Ureter (tissue), 1 donor: ENCODE measurements at places on chromosomes 4 and X. TPM values are rescaled to one million over a fixed set of nuclear protein-coding genes. Genes with fewer than 3 reads are reported as not detected.
A peak's percentile ranks its signal among the peaks of the same experiment; 100 is the strongest.

The ADH1C gene
- 43.5 TPM for total RNA-seq

DNA sequence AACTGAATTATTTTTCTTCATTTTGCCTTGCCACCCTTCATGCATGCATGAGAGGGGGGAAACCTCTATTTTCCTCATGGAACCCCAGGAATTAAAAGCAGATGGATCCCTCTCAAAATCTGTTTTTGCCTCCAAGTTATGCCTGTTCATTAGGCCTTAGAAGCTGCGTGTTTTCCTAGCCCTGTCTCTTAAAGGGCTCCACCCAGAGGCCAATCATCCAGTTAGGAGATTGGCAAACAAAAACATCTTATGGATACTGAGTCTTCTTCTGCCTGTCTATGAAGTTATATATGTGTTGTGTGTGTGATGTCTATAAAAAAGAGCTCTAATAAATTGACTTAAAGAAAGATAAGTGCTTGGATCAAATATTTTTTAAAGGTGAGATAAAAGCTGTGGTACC, 142.9 kb downstream of the ANAPC10 start:
- no peak for DNase-seq

DNA sequence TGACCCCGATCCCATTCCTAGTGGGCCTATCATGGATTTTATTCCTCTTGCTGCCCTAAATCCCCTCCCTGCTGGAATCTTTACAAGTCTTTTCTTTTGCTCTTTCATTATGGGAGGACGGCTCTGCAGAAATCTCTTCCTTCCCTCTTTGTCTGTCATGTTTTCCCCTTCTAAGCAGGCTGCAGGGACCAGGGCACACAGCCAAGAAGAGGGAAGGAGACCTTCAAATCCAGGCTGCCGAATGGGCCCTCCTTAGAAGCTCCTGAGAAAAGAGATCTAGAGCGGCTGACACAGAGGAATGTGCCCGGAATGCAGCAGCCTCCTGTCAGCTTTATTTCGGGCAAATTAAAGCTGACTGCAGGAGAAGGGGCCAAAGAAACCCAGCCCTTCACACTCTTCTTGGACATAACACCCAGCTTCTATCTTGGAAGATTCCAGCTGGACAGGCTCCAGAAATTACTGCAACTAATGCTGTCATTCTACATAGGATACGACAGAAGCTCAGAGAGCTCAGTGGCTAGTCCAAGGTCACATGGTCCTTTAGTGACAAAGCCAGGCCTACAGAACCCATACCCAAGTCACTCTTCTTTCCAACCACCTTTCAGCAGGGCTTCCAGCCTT, 187.8 kb upstream of the NHS start:
- DNase-seq, result no peak

DNA sequence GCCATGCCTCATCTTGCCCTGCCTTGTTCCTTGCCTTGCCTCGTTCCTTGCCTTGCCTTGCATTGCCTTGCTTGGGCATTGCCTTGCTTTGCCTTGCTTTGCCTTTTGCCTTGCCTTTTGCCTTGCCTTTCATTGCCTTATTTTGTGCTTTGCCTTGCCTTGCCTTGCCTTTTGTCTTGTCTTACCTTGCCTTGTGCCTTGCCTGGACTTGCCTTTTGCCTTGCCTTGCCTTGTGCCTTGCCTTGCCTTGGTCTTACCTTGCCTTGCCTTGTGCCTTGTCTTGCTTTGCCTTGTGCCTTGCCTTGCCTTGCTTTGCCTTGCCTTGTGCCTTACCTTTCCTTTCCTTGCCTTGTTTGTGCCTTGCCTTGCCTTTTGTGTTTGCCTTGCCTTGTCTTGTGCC, 88.2 kb downstream of the TAB3 start:
- DNase-seq, result no peak

DNA sequence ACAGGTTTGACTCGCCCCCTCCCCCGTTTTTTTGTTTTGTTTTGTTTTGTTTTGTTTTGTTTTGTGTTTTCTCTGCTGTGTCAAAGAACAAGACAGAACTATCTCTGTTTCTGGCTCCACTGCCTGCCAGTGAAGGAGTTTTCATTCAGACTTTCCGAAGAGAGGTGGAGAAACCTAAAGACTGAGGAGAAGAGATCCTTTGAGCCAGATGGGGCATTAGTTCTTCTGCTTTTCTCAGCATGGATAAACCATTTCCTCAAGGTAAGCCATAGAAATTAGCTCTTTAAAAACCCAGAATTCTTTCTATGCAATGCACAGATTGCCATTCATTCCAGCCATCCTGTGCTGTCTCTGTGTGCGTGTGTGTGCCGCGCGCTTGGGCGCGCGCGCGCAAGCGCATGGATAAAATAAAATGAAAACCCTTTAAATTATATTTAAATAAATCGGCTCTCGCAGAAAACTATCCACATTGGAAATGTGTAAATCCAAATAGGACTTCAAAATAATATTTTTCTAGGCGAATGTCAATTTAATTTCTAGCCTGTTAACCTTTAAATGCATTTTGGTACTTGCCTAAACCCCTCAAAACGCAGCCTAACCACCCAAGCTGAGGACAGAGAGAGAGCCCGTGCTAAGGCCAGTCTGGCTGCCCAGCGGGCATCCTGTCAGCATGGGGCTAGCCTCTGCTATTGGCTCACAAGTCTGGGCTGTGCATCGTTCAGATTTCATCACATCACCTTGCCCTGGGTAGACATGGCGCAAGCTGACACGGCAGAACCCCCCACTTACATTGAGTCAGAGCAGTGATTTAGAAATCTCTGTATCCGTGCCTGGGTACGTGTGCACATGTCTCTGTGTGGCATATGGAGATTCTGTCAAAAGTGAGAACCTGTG, 113.0 kb upstream of the VAMP7 start:
- no peak for DNase-seq

GRCh38 chr4:39713691-39714090, 15.8 kb downstream of the UBE2K start:
- DNase-seq, result no peak

- DNase-seq, result no peak
Observed at GRCh38 chr4:99149426-99150019, 5.4 kb upstream of the ADH4 start.

- no peak for DNase-seq
Observed at GRCh38 chr4:95087657-95088455, 330.1 kb downstream of the BMPR1B start.

- no peak for DNase-seq
Observed at GRCh38 chr4:95528388-95528948, 20.3 kb downstream of the UNC5C start.

DNA sequence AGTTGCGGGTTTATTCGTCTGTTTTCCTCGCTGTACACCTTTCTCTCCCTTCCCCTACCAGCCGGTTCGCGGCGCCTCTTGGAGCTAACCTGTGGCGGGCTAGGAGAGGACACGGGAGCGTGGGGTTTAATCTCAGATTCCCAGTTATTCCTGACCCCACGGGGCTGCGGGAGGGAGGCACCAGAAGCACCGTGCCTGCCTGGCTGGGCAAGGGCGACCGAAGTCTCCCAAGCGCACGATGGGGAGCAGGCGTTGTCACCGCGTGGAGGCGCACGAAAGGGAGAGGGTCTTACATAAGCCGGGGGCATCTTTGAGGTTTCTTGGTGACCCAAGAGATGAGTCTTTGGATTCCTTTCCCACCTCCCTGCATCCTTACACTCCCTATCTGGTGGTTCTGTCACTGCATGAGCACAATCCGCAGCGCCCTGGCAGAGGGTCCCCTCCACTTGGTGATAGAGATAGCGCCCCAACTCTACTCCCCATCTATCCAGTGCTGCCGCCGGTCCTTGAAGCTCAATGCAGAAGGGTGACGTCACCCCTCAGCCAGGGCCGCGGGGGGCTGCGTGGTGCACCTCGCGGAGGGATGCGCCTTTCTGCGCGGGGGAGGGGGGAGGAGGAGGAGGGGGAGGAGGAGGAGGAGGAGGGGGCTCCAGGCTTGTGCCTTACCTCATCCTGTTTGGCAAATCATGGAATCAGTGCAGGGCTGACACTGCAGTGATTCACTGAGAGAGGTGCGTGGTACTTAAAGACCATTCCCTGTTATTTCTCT, 793 bp downstream of the TSPAN7 start:
- no peak for DNase-seq

GRCh38 chrX:104098151-104098808, 14.0 kb upstream of the ZCCHC18 start:
- DNase-seq, result peak; percentile 52

- DNase-seq, result no peak
Observed at GRCh38 chr4:154030746-154031145, 241.9 kb upstream of the SFRP2 start.

DNA sequence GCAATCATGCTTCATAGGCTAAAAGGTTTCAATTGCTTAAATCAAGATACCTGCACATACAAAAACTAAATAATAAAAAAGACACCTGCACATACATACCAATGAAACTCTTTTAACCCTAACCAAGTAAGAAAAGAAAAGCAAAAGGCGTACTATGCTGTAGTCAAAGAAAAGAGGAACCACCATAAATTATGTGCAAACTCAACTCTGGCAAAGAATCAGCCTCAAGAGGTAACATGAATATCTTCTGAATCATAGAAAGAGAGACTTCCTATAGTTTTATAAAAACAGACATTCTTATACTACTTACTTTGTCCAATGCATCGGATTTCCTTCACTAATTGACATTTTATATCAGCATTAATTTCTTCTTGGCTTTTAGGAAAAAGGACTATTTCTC, 29.3 kb downstream of the MMGT1 start:
- DNase-seq, result no peak
